ENCODE measurements at places on chromosomes 11 and 22.

DNA sequence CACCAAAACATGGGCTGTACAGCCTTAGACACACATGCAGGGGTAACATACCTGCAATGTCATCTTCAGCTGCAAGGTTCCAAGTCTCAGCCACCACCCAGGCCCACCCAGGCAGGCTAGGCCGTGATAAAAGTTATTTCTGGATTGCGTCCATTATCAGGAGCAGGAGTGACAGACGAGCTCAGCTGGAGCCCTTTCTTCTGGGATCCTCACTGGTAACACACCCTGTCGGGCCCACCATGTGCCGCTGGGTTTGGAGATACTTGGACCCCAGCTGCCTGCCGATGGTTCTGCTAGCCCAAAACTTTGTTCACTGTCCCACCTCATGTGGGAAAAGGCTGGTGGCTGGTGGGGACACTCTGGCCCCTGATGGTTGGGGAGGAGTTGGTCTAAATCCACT is 24.8 kb downstream of the TMPRSS5 start:
- DNase-seq, result no peak

- DNase-seq, result no peak
Observed at GRCh38 chr11:86941077-86941870, 13.9 kb downstream of the FZD4 start.

GRCh38 chr11:120188811-120189455 is 21.9 kb upstream of the OAF start:
- DNase-seq, result no peak

DNA sequence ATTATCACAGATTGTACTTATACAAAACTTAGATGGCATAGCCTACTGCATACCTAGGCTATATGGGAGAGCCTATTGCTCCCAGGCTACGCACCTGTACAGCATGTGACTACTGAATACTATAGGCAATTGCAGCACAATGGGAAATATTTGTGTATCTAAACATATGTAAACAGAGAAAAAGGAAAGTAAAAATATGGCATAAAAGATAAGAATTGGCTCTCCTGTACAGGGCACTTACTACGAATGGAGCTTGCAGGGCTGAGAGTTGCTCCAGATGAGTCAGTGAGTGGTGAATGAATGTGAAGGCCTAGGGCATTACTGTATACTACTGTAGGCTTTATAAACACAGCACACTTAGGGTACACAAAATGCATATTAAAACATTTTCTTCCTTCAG is 13.2 kb downstream of the APOL6 start:
- DNase-seq, result no peak

DNA sequence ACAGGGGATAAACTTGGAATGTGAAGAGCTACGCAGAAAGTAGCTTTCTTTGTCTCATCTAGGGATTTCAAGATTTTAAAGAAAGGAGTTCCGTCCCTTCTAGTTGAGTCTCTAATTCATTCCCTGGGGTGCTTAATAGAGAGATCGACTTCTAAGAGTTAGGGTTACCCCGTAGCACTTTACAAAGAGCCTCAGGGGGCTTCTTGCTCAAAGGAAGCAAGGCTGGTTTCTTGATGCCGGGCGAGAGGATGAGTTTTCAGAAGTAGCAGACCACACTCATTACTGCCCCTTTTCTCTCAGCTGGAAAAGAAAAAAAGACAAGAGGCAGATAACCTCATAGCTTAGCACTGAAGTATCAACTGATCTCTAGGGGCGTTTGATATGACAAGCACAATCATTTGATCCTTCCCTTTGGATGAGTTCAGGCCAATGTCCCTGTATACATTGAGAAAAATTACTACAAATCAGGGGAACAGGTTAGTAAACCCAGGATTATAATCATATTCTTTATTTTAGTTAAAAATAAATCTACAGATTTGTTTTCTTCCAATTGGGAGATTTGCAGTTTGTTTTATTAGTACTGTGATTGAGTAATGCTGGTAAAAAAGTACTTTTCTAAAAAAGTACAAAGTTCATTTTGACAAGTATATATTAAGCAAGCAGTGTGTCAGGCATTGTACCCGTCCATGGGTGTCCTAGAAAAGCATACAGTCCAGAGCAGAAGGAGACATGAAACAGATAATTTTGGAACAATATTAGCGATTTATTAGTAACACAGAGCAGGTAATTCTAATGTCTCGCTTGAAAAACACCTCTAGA is 18.7 kb downstream of the ELMOD1 start:
- no peak for DNase-seq

GRCh38 chr11:126385991-126386728 is 30.7 kb downstream of the ST3GAL4 start:
- no peak for DNase-seq

DNA sequence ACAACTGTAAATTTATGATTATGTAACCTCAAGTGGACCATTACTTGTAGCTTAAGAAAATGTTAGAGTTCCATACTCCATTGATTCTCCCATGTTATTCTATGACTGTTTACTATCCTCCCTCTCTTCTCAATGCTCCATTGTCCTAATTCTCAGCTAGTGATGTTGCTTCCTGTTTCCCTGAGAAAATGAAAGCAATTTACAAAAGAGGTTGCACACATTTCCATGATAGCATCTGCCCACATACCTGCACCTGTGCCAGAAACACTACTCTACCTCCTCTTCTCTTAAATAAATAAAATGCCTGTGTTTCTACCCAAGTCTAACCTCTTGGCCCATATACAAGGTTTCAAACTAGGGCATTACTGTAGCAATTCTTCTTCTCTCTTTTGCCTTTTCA is 1620.9 kb downstream of the FAM181B start:
- no peak for DNase-seq

Measured in CD4-positive, alpha-beta T cell treated with Interleukin-6 at 100 ng/mL for 8 hours (primary cell).